ENCODE measurements at places on chromosomes 2 and 18. TPM values are rescaled to one million over a fixed set of nuclear protein-coding genes. Genes with fewer than 3 reads are reported as not detected.

GRCh38 chr2:138414014-138414413 is 87.6 kb upstream of the SPOPL start:
- DNase-seq: no peak

- DNase-seq: no peak
Measured at GRCh38 chr2:218881744-218882460, 1.2 kb downstream of the WNT10A start.

DNA sequence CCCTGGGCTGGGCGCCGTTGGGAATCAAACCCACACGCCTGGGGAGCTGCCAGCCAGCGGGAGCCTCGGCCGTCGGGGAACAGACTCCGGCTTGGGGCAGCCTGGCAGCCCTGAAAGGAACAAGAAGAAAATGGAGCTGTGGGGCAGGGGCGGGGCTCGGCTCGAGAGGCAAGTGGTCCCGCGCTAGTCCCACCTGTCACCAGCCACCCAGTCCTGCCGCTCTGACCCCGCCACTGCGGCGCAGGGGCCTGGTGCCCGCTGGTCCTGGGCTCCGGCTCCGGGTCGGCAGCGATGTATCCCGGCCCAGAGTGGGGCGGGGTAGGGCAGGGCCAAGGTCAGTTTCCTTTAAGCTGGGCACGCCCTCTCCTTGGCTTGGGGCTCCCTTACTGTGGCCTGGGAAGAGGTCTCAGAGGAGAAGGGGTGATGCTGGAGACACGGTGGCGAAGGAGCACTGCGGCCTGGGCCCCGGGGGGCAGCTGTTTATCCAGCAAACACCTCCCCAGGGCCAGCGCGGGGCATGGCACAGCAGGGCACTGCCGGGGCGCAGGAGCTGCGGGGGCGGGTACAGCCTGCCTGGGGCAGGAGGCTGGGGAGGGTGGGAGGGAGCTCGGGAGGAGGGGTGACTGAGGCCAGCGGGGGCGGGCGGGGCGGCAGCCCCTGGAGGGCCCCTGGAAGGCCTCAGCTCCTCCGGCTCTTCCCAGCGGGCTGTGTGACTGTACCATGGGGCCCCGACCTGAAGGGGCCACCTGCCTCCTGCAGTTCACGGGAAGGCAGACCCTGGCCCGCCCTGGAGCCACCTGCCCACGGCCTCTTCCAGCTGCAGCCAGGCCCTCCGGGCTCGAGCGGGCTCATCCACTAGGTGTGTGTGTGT is 15.6 kb downstream of the ODC1 start:
- DNase-seq: no peak

The PLGLB2 gene
- total RNA-seq: 2.2 TPM

- no peak for DNase-seq
Measured at GRCh38 chr18:28095041-28095440, 81.9 kb downstream of the CDH2 start.

- DNase-seq: no peak
Measured at GRCh38 chr2:227043981-227044380, 120.0 kb downstream of the COL4A4 start.

DNA sequence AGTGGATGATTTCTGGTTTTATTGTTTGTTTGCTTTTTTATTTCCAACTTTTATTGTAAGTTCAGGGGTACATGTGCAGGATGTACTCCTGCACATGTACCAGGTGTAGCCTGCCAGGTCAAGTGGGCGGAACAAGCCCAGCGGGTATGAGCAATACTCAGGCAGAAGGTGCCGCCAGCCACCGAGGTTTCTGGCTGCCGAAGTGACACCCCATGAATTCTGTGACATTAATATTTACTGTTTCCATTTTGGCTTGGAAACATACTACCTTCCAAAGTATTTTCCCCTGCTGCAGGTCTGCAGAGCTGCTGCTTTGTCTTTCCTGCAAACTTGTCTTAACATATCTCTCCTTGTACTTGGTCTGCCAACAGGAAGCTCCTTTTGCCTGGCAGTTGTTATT is 78.5 kb downstream of the PTPN4 start:
- no peak for DNase-seq

DNA sequence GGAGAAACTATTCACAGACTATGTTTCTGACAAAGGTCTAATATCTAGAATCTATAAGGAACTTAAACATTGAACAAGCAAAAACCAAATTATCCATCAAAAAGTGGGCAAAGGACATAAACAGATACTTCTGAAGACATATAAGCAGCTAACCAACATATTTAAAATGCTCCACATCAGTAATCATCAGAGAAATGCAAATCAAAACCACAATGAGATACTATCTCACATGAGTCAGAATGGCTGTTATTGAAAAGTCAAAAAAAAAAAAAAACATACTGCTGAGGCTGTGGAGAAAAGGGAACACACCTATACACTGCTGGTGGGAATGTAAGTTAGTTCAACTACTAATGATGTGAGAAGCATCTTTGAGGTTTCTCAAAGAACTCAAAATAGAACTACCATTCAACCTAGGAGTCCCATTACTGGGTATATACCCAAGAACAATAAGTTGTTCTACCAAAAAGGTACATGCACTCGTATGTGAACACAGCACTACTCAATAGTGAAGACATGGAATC is 220.4 kb upstream of the TFPI start:
- DNase-seq: no peak

DNA sequence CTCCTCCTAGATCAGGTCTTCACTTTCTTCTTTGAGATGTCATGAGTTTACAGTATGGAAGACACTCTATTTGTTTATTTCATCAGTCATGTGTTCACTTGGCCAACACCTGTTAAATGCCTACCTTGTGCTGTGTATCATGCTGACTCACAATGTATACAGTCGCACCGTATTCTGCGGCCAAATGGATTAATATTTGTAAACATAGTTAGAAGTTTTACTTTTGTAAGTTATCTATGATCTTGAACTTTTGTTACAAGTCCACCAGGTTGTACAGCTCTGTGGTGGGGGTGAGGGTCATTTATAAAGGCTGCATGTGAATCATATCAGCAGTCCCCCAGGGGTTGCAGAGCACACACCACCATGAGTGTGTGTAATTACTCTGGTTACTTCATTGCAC is 408.7 kb upstream of the NRP2 start:
- no peak for DNase-seq

DNA sequence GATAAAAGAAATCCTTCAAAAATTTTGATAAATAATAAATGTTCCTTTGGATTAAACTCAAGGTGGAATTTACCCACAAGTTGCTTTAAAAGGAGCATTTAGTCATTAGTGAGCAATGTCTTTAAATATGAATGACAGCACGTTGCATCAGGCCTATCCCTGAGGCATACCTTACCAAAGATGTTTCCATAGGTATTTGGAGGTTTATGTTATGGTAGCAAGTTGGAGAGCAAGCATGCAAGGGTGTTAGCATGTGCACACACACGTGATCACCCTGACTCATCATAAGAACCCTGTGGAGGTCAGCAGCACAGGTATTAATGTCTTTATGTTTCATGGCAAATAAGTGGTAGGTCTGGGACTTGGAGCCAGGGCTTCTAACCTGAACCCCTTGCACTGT is 159.9 kb downstream of the ACTR3 start:
- DNase-seq: no peak

DNA sequence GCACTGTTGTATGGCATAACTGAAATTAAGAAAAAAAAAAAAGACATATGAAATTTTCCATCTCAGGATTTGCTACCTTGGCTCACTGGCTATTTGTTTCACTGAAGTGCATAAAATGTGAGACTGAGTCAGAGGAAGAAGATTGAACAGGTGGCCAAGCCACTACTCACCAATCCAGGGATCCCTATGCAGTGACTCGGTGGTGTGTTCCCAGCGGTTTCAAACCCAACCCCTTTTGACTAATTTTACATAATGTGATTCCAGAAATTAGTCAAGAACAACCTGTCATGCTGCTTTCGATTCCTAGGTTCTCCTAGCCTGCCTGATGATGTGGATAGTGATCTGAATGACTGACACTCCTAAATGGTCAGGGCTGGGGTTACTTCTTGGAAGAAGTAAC is 77.3 kb downstream of the KLHL14 start:
- no peak for DNase-seq

DNA sequence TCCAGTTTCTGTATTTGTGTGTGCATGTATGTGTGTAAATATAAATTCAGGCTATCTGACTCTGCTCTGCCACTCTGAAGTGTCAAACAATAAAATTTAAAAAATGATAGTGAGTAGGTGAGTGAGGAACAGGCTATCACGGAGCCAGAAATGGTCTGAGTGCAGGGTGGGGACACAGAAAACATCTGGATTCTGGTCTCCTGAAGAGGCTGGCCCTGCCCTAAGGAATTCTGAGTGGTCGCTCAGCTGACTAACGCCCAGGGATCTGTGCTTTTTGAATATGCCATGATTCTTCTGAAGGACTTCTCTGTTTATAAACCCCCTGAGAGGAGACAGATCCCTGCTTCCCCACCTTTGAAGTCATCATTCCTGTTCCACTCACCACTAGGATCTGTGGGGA is 353.9 kb upstream of the GYPC start:
- DNase-seq: no peak

The GAREM2 gene
- total RNA-seq: 2.5 TPM

Data from skin of body (tissue), 3 donors.